ENCODE measurements at places on chromosomes 4 and X.

GRCh38 chrX:65476564-65476963, 58.0 kb downstream of the LAS1L start:
- DNase-seq, result peak; percentile 35

GRCh38 chr4:122635205-122635604, 14.3 kb upstream of the IL21 start:
- DNase-seq, result no peak

- DNase-seq, result peak; percentile 24
These were observed 141.0 kb upstream of the FAM47C start for GRCh38 chrX:36867143-36867542.

GRCh38 chr4:156685308-156685707, 286.3 kb downstream of the PDGFC start:
- no peak for DNase-seq

GRCh38 chr4:86586160-86586572, 7.9 kb upstream of the PTPN13 start:
- no peak for DNase-seq

GRCh38 chrX:39492497-39493162, 605.1 kb downstream of the BCOR start:
- peak; percentile 9 for DNase-seq

GRCh38 chr4:79046016-79046592, 106.9 kb upstream of the PAQR3 start:
- no peak for DNase-seq

GRCh38 chrX:13257223-13258051, 62.4 kb downstream of the ATXN3L start:
- DNase-seq, result no peak

DNA sequence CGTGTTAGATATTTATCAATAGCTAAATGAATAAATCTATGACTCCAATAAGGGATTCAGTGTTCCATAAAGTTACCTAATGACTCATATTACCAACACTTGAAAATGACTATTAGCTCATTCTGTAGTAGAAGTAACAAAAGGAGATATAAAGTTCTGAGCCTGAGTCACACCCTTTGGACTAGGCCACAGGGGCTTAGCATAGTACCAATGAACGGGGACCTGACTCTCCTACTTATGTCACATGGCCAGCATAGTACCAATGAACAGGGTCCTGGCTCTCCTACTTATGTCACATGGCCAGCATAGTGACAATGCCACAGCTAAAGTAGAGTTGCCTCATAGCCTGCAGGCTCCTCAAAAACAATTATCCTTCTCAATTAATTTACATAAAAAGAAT, 43.7 kb downstream of the MAGEB16 start:
- no peak for DNase-seq

DNA sequence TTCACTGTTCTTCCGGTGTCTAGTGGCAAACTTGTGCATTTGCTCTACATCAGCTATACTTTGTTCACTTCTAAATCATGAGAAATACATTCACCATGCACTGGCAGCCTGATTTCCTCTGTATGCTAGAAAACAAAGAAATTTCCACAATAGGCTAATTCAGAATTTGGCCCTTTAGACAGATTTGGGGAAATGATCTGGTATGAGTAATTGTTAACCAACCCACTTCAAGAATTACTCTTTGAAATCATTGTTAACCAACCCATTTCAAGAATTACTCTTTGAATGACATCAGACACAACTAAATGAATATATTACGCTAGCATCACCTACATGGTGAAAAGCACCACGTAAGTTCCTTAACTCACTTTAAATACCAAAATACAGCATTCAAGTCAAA, 14.6 kb downstream of the APBB2 start:
- no peak for DNase-seq

DNA sequence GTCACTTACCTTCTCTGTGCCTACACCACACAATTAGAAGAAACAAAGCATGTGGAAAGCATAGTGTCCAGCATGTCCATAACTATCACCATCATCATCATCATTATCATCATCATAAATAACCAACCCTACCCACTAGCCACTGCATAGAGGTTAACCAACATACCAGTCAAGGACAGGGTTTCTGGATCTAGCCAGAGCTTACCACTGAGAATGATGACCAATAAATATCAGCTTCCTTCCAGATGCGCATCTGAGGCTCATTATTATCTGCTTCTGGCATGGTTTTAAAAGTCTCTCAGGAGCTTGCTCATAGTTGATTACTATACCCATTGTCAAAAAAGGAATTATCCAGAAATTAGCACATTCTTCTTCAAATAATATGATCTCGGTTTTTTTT, 25.5 kb upstream of the MYOZ2 start:
- DNase-seq, result no peak

- DNase-seq, result peak; percentile 87
These were observed at the start of gene PPID for GRCh38 chr4:158722917-158723793. TSS of gene PPID (minus strand) at chr4:158723396. CDS start at chr4:158723288, 108 bp downstream.

- no peak for DNase-seq
These were observed 208.7 kb downstream of the CHIC2 start for GRCh38 chr4:53855581-53856250.

DNA sequence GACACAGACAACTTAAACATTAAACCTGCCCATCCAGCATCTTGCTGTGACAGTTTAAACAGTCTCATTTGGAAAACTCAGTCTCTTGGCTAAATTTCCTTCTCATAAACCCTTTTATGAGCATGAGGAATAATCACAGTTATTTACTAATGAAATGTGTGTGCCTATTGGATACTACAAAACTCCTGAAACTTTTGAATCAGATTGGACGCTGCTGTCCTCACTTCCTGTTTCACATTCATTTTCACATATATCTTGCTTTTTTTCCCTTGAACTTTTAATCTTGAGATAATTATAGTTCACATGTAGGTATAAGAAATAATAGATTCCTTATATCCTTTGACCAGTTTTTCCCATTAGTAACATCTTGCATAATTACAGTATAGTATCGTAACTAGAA, 111.7 kb downstream of the CDKL5 start:
- DNase-seq, result no peak

DNA sequence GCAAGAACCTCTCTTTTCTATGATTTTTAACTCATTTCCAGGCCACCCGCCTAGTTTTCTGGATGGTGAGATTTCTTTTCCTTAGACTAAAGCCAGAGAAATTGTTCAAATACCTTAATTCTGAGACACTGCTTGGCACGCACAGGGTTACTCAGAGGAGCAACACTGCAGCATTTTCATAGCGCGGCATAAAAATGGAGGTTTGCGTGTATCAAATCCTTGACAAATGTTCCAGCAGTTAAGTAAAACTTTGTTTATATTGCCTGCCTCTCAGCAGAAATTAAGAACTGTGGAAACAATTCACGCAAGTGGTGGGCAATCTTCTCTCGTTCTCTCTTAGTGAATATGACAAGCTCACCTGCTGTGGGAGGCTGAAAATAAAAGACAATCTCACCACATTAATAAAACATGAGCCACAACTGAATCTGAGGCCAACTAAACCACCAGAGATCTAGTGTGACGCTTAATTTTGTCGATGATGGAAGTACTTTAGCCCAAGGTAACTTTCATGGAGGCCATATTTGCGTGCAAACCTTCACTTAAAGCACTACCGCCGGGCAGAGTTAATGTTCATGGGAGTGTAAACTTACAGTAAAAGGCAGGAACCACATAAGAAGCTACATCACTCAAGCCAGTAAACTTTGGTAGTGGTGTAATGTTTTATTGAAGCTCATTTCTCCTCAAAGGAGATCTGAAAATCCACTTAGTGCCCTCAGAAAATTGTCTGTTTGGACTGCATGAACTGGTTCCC, 894.8 kb upstream of the EPHA5 start:
- no peak for DNase-seq

- no peak for DNase-seq
These were observed 32.3 kb upstream of the BBS12 start for GRCh38 chr4:122700178-122700725.

- peak; percentile 57 for DNase-seq
These were observed 59.1 kb downstream of the EDNRA start for GRCh38 chr4:147539959-147540358.

- peak; percentile 17 for DNase-seq
These were observed 670.5 kb downstream of the GABRG1 start for GRCh38 chr4:45453258-45453853.

DNA sequence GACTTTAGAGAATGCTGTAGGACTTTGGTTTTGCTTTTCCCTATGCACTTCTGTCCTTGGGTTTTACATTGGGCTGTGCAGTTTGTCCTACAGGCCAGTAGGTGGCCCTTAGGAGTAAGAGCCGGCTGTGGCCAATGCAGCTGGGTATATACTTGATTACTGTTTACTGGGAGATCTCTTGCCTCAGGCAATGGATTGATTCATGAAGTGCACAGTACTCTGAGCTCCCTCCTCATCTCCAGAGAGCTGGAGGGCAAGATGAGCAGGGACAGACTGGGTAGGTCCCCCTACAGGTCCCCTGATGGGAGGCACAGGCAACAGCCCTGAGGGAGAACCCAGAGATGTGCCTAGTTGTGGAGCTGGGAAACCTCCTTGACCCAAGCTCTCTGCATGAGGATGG, 103.8 kb upstream of the QRFPR start:
- peak; percentile 4 for DNase-seq

- DNase-seq, result peak; percentile 53
These were observed 205.3 kb downstream of the TENM3 start for GRCh38 chr4:182448281-182449151.

DNA sequence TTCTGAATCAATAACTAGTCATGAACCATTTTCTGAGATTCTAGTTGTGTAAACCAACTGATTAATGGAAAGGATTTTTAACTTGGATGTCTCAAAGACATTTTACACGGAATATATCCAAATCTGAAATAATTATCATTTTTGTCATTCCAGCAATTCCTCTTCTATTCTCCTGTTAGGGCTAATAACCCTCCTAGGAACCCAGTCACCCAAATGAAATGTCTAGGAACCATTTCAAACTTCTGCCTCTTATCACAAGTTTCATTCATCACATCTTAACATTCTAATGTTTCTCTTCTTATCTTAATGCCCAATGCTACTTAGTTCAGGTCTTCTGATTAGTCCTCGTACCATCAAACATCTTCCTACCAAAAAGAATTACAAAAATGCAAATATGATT, 639.8 kb downstream of the DMD start:
- no peak for DNase-seq

DNA sequence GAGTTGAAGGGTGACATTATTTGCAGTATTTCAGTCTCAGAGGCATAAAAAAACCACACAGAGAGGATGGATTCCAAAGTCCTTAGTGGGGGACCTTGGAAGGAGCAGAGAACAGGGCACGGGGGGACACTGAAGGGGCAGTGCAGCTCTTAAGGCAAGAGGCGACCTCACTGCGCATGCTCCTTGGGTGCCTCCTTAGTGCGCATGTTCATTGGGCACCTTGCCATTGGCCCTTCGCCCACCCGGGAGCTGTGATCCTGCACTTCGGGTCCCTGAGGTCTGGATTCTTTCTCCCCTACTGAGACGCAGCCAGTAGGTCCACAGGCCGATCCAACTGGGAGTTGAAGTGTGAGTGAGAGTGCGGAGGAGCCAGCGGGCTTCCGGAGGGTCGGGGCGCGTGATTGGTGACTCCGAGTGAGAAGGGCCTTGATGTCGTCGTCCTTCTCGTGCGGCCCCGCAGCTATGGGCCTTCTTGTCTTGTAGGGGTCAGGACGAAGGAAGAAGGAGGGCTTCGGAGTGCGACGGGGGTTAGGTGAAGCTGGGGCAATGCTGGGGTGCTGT, at the start of gene XAGE5:
XAGE5 (plus strand) TSS at position 223 of the 561 bp plus-strand sequence. CDS start 1,280 bp downstream, outside the sequence.
- no peak for DNase-seq

DNA sequence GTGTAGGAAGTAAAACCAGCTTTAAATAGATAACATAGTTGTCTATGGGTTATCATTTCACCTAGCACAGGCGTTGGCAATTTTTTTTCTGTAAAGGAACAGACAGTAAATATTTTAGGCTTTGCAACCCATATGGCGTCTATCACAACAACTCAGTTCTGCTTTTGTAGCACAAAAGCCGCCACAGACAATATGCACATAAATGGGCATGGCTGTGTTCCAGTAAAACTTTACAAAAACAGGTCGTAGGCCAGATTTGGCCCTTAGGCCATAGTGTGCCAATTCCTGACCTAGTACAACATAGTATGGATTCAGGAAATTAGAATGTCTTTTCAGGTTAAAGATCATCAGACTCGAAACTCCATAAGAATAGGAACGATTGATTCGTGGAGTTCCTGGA, 265.3 kb upstream of the GK2 start:
- DNase-seq, result no peak

- DNase-seq, result no peak
These were observed 185.2 kb downstream of the ANKRD50 start for GRCh38 chr4:124527364-124527763.

DNA sequence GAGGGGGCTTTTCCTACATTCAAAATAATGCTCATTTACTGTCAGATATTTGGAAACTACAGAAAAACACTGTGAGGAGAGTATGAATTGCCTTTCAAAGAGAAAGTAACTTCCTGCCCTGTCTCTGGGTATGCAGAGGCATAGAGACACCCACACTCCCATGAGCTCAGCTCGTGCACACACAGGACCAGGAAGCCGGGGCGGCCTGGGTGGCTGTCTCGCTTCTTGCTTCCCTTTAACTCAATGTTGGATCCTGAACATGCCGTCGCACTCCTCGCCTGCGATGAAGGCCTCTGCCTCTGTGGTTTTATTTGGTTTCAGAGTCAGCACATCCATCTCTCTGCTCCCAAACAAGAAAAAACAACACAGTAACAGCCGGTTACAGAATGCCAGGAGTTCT, 40.1 kb upstream of the GPR78 start:
- peak; percentile 11 for DNase-seq

- no peak for DNase-seq
These were observed 77.4 kb upstream of the EFNB1 start for GRCh38 chrX:68751372-68751771.

- DNase-seq, result no peak
These were observed 57.2 kb downstream of the EGF start for GRCh38 chr4:109969919-109970318.

DNA sequence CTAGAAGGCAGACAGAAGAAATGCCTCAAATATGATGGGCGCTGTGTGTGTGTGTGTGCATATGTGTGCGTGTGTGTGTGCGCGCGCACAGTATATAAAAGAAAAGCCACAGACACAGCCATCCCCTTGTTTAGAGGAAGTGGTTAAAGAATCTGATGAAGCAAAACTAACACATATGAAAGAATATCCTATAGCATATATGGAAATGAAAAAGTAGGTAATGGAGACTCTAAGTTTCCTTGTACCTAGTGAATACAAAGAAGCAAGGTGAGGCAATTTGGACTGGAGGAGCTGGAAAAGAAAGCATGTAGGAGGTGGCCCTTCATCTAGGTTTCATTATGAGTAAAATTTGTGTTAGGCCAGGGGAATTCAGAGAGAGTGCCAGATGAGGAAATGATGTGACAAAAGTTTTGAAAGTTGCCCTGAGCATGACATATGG, 58.6 kb upstream of the MCF2 start:
- DNase-seq, result no peak

DNA sequence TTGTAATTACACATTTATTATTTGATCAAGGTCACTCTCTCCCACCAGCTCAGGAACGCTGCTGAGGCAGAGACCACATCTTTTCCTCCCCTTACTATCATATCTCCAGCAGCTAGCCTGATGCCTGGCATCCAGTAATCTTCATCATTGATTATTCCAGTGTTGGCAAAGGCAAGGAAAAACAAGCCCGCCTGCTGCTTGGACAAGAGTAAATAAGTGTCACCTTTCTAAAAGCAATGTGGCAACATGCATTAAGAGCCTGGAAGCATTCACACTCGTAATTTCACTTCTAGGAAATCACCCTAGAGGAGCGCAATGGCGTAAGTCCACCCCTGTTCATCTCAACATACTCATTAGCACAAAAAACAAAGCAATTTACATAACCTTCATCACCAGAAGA, 54.8 kb downstream of the APLN start:
- no peak for DNase-seq

- DNase-seq, result no peak
These were observed 250.0 kb downstream of the GPAT3 start for GRCh38 chr4:83785891-83786290.

All from RPMI8226 (cell line).